ENCODE measurements at places on chromosomes 2 and 18.

DNA sequence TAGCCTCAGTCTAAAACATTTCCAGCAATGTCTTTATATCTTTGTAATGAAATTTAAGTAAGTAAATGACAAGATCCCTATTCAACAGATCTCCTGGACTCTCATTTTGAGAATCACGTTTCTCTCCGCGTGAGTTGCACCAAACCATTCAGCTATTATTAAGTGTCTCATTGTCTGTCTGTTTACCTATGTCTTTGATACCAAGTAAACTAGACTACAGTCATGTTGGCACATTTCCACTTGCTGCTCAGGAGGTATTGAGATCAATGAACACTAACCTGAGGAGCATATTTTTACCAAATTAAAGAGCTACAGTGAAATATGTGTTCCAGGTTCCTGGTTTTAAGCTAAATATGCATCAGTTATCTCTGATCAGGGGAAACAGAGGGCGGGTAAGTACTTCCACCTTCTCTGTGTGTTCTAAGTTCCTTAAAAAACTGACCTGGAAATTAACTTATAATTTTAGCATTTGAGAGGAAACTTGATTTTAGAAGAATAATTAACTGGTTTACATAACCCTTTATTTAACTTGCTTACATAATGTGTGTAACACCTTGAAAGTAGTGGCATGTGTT, 125.8 kb downstream of the OSBPL6 start:
- no peak for DNase-seq

DNA sequence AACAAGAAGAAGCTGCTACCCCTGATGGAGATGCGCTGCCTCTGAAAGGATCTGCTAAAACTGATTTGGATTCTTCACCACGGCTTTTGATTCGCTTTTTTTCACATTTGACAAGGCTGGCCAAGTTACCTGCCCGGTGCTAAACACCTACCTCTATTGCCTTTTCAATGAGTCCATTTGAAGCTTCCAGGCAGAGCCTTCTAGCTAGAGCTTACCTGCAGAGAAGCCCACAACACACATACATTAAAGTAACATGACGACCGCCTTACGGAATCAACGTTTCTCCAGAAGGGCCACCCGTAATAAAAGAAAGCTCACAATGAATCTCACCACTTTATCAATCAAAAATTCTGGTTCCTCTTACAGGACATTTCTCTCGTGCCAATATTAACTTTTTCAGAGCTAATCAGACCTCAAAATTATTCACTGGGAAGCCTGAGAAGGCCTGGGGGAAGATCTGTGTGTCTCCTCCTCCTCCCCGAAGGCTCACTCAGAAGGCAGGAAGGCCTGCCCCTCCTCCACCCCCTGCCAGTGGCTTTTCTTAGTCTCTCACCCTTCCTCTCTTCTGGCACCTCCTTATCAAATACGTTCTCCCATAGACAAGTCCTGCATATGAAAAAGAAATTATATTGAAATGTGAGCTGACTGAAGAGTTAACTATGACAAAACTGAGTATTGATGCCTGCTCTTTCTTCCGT, 171.0 kb downstream of the DNER start:
- no peak for DNase-seq

GRCh38 chr2:28469304-28469703, 26.6 kb upstream of the PLB1 start:
- DNase-seq = no peak

DNA sequence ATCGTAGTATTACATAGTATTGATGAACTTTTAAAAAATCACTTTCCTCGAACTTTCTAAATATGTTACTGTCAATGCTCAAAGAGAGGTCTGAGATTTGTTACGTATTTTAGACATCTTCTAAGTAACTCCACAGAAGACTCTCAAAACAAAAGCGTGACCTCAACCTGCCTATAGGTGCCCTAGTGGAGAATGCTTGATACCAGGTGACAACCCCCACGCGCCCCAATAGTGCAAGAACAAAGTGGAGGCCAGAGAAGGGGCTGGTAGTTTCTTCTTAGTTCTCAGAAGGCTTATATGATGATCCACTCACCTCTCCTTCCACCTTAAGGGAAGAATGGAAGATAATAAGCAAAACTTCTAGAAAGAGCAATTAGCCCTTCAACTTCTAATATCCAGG, 102.6 kb downstream of the ANKRD44 start:
- DNase-seq = no peak

DNA sequence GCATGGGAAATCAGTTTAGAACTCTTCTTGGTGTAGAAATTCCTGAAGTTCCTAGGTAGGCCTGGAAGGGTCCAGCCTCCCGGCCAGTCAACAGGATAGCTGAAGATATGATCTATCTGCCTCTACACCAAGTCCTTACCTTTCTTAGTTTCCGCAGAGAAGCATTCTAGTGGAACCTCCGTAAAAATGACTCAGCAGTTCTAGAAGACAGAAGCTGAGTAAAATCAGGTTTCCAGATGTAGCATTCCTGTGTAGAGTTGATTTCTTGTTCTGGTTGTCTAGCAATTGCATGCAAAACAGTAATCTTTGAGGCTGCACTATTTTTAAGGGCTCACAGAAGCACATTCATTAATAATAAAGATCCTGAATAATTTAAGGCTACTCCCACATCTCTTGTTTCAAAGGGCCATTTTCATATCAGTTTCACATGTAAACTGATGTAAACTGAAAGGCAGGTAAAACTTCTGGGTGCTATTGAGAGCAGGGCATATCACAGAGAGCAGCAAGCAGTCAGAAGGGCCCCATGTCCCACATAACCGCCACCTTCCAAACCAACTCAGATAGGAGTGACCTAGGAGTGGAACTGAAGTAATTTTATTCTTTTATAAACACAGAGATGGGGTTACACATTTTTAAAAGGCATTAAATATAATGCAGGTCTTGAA, 3.2 kb upstream of the DYTN start:
- DNase-seq = no peak
